Stimulated activated CD4-positive, alpha-beta T cell treated with anti-CD3 and anti-CD28 coated beads, Interleukin-12 subunit alpha, Interleukin-12 subunit beta, amount 100 ng/mL, for 24 hours (primary cell): ENCODE measurements at places on chromosomes 2 and 18.

DNA sequence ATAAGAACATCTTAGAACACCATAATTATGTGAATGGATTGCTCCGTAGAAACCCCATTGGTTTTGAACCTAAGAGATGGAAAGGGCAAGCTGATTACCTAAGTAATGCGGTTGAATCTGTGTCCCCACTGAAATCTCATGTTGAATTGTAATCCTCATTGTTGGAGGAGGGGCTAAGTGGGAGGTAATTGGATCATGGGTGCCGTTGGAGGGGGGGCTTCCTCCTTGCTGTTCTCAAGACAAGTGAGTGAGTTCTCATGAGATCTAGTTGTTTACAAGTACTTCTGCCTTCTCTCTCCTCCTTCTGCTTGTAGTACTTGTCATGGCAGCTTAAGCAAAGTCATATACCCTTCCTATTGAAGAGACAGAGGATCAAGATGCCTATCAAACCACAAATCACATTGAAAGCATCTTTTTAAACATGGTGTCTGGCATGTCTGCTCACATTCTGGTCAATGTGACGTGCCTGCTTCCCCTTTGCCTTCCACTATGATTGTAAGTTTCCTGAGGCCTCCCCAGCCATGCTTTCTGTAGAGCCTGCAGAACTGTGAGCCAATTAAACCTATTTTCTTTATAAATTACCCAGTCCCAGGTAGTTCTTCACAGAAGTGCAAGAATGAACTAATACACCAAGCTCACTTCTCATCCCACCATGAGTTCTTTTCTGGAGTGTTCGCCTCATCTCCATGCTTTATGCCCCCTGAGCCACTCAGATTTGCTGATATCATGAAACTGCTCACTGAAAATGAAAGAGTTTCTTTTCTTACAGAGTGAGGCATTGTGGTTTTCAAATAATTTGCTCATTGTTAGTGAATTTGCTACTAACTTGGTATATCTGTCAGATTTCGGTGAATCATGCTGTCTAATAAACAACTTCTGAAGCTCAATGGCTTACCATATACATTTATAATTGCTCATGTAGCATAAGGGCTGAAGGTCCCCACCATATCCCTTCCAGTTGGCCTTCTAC, 23.6 kb downstream of the KCNE4 start:
- no peak for DNase-seq

DNA sequence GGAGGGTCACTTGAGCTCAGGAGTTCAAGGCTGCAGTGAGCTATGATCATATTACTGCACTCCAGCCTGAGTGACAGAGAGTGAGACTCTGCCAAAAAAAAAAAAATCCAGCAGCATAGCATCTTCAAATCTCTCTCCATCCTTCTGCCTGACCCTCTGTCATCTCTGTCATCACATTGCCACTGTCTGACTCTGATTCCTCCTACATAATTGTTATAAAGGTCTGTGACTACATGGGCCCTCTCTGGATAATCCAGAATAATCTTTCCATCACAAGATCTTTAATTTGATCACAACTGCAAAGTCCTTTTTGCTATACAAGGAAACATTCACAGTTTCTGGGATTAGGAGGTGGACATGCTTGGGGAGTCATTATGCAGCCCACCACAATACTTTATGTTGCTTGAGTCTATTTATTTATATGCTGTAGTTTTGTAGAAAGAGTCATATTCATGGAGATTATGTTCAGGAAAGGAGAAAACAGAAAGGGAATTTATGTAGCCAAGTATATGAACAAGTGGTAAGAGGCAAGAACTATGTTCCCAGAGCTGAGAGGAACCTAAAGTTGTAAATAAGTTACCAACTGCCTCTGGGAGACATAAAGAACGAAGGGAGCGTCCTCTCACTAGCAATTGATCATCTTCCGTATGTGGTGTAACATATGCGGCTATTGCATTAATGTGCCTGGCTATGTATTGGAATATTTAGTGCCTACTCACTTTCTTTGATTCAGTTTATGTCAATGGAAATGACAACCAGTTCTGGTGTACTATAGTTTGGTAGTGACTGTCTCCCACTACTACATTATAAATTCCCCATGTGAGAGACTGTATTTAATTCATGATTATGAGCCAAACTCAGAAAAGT, 21.5 kb downstream of the RND3 start:
- no peak for DNase-seq

GRCh38 chr18:23281626-23282436, 146.5 kb downstream of the CABLES1 start:
- DNase-seq: no peak

DNA sequence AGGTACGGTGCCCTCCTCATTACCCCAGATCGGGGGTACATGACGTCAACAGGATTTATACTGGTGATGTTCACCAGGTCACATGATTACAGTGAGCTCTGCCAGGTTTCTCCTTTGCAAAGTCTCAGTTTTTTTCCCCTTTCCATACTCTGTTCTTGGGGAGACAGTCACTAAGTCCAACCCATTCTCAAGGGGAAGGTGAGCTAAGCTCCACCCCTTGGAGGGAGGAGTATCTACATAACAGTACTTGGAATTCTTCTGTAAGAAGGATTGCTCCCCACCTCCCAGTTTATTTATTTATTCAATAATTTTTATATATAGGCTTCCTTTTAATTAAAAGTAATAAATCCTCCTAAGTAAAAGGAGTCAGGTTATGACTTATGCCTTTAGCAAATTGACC, 34.1 kb upstream of the SOS1 start:
- DNase-seq: no peak

DNA sequence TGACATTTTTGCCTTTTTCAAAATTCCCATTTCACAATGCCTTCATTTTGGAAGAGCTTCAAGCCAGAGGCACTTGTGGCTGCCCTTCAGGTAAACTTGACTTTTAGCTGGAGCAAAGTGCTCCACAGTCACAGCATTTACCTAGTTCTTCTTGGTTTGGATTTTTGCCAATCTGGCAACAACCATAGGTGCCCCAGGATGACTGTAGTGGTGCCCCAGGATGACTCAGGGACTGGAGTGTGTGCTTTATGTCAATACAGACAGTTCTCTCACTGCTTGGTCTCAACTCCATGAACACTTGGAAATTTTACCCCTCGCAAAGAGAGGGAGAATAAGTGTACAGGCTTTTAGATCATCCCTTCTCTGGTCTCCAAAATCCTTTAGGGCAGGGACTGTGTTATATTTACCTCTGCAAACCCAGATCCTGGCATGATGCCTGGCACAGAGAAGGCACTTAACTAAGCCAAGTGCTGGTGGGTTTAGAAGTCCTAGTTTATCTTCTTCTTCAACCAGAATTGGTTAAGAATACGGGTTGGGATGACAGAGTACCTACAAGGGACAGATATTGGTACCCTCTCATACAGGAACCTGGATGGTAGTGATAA, 15.3 kb upstream of the PTPN4 start:
- DNase-seq: no peak

DNA sequence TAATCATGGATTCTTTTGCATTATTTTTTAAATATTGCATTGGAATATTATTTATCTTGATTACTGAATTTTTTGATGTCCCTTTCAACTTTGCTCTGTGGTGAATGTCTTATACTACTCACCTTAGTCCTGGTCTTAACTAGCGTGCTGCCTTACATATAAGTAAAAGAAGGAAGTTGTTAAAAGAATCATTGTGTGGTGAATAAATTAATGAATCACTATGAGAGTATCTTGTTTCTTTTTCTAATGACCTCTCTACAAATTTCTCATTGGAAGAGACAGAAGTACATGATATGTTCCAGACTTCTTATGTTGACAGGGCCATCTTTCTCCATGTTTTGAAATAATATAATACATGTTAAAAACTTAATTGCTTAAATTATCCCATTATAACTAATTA, 432.6 kb upstream of the MMADHC start:
- DNase-seq: no peak

DNA sequence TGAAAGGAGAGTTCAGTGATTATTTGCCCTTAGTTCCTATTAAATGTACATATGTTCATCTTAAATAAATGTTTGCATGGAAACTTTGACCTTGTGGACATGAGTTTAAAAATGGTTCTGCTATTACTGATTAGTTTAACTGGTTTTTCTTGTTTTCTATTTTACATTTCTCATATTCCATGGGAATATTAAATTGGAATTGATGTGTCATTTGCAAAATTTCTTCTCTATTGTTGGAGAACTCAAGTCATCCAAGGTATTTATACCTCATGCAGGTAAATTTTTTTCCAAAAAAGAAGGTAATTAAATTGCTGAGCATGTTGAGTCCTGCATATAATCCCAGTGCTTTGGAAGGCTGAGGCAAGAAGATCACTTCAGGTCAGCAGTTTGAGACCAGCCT, 45.4 kb upstream of the APCDD1 start:
- DNase-seq: no peak

DNA sequence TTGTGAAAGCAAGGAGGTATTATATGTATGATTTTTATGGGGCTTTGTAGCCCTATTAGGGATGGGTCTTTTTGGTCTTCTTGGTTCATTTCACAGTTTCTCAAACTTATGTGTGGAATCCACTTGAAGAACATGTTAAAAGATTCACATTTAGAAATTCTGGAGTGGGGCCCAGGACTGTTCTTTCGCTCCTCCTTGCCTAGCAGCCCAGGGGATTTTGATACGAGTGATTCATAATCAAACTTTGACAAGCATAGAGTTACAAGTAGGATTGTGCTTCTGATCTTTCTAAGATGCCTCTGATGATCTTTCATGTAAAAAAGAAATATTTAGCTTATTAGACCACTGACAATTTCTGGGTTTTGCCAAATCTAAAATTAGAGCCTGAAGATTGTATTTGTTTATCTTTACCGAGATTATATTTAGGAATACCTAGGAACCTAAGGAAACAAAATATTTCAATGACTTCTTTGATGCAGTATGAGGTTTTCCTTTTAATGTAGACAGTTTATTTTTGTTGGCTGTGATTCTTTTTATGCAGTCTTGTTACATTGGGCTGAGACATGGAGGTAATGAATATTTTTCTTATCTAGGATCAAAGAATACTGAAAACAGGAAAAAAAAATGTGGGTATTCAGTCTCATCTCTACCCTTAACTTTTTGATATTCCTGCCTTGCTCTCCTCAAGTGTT, 324.0 kb downstream of the PARD3B start:
- DNase-seq: no peak

DNA sequence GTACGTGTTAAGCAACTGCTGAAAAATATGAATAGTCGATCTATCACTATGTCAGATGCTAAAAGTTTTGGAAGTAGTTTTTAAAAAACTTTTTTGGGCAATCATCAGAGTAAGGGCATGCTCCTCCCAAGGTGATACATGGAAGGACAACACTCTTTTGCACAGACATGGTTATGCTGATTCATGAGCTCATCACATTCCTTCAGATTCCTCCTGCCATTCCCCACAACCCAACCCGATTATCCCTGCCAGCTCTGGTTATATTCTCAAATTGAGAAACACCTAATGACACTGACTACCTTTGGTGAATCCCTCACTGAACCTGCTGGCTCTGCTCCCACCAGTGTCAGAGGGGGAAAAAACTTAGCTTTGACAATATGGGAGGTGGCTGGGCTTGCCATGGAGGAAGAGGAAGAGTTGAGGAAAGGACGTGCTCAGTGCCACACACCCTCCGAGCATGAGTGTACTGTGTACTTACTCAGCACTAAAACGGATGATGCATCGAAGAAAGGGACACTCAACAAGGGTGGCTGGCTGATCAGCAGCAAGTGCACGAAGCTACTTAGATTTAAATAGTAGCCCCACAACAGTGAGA, 83.9 kb upstream of the RNU4ATAC start:
- DNase-seq: no peak

DNA sequence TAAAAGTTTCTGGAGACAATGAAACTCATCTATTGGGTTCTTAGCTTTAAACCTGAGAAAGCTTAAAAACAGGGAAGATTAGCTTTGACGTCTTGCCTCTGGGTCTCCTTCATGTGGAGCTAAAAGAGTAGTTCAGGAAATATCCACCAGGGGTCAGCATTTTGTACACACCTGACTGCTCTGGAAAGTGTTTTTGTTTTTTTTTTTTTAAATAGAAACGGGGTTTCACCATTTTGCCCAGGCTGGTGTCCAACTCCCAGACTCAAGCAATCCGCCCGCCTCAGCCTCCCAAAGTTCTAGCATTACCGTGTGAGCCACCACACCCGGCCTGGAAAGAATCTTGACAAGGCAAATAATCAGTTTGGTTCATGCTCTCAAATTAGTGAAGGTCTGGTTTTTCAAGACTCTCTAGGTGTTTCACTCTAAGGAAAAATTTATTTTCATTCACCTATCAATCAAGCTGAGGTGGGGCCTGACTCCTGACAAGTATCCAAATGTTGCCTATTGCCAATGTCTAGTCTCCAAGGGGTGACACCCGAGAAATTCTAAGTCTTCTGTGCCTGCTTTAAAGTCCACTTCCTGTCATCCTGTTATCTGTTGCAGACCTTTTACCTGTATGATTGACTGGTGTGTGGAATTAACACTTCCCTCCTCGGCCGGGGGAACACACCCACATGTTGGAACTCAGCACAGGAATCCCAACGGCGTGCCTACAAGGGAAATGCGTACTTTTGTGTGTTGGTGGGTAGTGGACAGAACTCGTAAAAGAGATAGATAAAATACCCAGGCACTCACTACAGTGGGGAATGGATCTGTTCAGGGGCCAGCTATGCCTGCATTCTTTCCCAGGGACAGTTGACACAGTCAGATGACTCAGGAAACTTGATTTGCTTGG, 11.3 kb downstream of the IL1RN start:
- no peak for DNase-seq

GRCh38 chr2:120885321-120885720, 149.7 kb downstream of the GLI2 start:
- DNase-seq: no peak

GRCh38 chr2:163553601-163554000, 182.2 kb downstream of the FIGN start:
- DNase-seq: no peak

DNA sequence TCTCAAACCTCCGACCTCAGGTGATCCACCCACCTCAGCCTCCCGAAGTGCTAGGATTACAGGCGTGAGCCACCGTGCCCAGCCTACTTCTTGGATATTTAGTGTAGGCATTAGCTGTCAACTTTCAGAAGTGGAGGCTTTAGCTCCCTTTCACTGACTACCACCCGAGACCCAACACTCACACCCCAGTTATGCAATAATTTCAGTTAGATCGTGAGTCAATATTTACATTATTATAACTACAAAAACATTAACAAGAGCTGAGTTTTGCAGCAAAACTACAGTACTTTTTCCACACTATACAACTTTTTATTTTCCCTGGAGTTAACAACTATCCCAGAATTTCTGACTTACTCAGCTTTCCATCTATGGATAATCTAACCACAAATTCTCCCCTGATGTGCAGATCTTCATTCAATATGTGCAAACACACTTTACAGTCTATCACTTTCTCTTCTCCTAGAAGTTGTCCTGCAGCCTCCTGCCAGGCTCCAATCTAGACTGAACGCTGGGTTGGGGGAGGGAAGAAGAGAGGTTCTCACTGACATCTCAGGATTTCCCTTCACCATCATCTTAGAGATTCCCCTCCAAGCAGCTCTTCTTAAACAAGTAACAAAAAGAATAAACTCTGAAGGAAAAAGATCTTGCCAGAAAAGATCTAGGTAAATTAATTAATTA, 10.1 kb downstream of the TBC1D8 start:
- no peak for DNase-seq

- no peak for DNase-seq
These were observed 121.8 kb downstream of the NXPH2 start for GRCh38 chr2:138658187-138658894.

- DNase-seq: no peak
These were observed 181.5 kb upstream of the ZFP36L2 start for GRCh38 chr2:43407935-43408334.

GRCh38 chr2:102967451-102967850, 205.6 kb downstream of the TMEM182 start:
- DNase-seq: no peak

GRCh38 chr2:186991766-186992417, 142.9 kb upstream of the ZSWIM2 start:
- no peak for DNase-seq
